ENCODE measurements at places on chromosomes 12 and 14. TPM values are rescaled to one million over a fixed set of nuclear protein-coding genes. Genes with fewer than 3 reads are reported as not detected.

Gene SRSF5
- total RNA-seq = 316 TPM

GRCh38 chr12:114936148-114937079 is 252.4 kb upstream of the TBX3 start:
- no peaks in the 10 kb centered on the region for H3K4me1 ChIP-seq
- H3K4me3 ChIP-seq = no peak overlapping the region
- DNase-seq = no peak
- no peak overlapping the region for H3K27ac ChIP-seq
- no peaks in the 10 kb centered on the region for H3K36me3 ChIP-seq
- H3K27me3 ChIP-seq = no peaks in the 10 kb centered on the region

Gene DBX2
- not detected for total RNA-seq

DNA sequence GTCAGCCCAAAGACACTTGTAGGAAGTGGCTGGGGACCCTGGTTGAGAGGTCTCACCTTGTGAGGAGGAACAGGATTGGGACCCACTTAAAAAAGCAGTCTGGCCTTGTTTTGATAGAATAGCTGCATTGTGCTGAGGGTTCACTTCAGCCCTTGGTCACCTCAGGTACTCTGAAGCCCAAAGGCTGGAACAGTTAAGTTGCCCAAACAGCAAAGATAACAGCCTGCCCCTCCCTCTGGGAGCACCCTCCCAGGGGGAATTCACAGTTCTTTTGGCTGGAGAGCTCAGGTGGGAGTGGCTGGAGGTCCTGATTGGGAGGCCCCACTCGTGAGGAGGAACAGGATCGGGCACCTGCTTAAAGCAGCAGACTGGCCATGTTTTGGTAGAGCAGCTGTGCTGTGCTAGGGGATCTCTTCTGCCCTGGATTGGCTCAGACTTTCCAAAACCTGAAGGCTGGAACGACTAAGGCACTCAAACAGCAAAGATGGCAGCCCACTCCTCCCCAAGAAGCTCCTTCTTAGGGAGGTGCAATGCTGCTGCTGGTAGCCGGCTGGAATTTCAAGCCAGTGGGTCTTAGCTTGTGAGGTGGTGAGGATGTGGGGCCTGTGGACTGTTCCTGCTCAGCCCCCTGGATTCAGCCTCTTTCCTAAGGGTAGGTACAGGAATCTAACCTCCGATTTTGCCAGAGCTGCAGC is 143.8 kb upstream of the SLC38A2 start:
- no peak overlapping the region for H3K4me3 ChIP-seq
- no peak for DNase-seq
- H3K27ac ChIP-seq = peak overlapping the region; percentile 93
- no peaks in the 10 kb centered on the region for H3K27me3 ChIP-seq

Gene KRT4
- not detected for total RNA-seq

Gene RHOJ
- not detected for total RNA-seq
